Epithelial cell of prostate (primary cell): ENCODE measurements at places on chromosomes 2 and 18.

DNA sequence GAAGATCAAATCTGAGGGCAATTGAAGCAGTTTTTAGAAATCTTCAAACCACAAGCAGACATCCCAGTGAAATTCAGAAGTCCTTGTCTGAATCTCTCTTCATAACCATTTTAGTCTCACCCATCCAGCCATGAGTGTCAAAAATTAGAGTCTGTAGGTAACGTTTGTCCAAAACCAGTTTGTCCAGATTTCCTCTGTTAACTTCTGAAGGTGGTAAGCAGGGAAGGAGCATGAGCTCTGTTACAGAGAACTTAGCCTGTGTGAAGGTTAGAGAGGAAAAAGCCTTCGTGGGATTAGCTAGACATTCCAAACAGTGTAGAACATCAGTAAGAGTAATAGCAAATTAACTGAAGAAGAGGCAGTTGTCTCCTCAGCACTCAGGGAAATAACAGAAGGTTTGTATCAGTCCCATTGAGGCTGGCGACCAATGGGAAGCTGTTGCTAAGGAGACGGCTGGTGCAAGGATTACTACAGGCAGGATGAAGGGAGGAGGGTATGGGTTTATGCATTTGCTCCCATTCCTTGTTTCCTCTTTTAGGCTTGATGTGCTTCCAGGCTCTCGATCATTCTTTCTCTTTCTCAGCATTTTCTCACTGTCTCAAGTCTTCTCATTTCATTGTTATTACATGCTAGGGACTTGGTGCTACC lies 8.7 kb upstream of the GPR155 start:
- no peak for DNase-seq

DNA sequence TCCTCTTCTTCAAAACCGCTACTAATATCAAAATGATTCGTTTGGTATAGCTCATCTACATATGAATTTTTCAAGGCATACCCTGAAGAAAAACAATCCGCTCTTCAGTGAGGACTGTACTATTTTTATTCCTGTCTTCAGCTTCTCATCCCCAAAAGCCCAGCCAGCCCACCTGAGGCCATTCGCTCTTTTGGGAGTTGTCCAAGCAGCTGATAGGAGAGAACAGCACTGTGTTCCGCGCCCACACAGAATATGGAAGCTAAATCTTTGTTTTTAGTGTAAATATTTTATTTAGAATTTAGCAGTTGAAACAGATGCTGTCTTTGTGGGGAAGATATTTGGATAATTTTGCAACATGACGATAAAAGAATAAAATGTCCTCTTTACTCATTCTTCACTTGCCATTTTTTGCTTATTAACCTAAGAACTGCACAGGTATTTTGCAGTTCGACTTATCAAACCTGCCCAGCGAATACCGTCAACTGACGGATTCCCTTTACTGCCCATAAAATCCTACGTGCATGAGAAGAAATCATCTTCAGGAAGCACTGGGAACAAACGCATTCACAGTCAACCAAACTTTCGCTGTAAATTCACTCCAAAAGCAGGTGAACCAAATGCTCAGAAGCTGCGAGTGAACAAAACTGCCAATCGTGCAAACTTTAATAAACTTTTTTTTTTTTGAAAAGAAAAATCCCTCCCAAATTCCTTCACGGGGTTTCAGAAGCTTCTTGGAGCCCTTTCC lies 3.4 kb downstream of the ZNF521 start:
- DNase-seq = no peak

DNA sequence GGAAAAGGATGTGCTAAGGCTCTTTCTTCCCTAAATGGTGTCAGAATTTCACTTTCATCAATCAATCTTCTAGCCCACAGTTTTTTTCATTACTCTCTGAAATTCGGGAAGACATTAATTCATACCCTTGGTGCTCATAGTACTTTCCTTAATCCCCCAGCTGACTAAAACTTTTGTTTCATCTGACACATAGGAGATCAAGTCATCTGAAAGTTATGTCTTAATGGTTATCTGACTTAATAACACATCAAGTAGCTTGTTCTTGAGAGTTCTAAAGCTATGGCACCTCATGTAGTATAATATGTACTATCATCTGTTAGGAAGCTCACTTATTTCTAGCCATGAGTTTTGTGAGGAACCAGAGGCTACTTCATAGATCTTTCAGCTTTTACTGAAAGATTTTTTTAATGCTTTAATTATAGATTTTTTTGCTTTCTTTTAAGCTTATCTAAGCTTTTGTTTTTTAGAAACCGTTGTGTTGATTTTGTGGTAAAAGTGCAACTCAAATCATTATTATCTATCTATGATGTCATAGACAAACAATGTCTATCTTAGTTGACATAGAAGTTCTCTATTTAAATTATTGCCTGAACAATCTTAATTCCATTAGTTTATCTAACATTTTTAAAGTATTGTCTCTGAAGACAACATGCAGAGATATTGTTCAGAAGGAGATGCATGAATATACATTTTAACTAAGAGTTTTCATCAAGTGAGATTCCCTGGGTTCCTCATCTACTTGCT lies 93.6 kb upstream of the UBXN4 start:
- DNase-seq = no peak

GRCh38 chr2:221673248-221673647 lies 101.1 kb upstream of the EPHA4 start:
- no peak for DNase-seq

DNA sequence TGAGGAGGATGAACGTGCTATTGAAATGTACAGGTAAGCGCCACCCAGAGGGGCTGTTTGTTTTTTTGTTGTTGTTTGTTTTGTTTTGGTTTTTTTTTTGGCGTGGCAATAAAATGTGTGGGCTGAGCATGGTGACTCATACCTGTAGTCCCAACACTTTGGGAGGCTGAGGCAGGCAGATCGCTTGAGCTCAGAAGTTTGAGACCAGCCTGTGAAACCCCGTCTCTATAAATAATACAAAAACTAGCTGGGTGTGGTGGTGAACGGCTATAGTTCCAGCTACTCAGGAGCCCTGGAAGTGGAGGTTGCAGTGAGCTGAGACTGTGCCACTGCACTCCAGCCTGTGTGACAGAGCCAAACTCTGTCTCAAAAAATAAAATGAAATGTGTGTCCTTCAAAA lies 6.2 kb downstream of the PDCL3 start:
- no peak for DNase-seq

- no peak for DNase-seq
These were observed 768 bp downstream of the DSC1 start for GRCh38 chr18:31161757-31162418.
